ENCODE measurements at places on chromosomes 12 and 14.

DNA sequence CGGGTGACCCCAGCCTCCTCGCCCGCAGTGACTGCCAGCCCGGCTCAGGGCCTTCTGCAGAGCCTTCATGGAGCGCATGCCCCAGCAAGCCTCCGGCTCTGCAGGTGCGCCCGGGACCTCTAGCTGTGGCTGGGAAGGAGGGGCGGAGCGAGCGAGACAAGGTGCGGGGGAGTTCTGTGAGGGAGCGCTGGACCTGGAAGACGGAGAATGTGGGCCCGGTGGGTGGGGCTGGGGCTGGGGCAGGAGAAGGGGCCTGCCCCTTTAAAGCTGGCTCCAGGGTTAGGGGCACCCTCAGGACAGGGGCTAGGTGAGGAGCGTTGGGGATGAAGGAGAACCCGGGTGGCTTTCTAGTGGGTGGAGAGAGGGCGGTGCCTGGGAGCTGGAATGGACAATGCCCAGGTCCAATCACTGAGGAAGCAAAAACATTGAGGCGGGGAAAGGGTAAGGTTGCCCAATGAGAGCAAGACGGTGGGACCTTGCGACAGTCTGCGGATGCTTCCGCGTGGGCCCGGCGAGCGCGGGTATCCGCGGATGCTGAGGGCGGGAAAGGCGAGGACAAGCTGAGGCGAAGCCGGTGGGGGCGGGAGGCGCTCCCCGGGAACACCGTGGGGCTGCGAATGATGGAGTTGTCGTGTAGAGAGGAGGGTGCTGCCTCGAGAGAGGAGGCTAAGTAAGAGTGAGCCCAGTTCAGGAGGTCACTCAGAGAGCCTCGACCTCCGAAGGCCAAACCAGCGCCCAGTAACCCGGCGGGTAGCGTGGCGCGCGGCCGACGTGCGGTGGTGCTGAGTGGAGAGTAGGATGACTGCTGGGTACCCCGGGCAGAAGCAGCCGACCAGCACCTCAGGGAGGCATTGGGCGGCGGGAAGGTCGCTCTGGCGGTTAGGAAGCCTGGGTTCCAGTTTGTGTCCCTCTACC lies at the start of gene GLS2:
GLS2 (minus strand) TSS at position 121 of the 915 bp plus-strand sequence; CDS start at position 78, 43 bp downstream.
- DNase-seq, result peak; percentile 59

GRCh38 chr12:125755512-125755911 lies 690.3 kb downstream of the AACS start:
- no peak for DNase-seq

- DNase-seq, result no peak
Measured at GRCh38 chr12:42524716-42525115, 64.8 kb downstream of the PRICKLE1 start.

- DNase-seq, result no peak
Measured at GRCh38 chr12:115227137-115227615, 543.2 kb upstream of the TBX3 start.

DNA sequence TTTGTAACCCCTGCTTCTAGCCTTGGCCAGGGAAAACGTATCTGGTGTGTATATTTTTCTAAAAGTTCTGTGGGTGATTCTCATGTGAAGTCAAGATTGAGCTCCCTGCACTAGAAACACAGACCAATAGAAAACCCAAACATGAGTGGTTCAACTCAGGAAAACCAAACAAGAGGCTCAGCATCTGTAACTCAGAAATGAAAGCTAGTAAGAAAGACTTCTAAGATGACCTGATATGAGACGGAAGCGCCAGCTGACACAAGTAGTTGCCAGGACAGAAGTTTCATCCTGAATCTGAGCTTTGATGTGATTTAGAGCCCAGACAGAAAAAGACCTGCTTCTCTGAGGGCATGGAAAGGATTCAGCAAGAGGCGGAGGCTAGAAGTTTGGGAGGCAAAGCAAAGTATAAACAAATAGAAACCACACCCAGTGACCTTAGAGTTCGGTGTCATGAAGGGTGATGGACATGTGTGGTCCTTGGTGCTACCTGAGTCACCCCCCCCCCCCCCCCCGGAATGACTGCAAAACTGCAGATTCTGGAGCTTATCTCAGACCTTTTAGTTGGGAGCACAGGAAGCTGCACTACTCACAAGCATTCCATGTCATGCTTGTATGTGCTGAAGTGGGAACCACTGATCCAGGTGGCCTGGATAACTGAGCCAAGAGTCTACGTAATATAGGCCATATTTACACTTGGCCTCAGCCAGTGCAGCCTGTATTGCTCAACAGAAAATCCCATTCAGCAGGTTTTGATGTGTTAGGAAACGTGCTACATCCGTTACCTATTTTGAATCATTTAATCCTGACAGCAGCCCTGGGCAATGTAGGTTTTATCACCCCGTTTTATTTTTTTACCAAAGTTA lies 191.3 kb downstream of the ANO6 start:
- no peak for DNase-seq

DNA sequence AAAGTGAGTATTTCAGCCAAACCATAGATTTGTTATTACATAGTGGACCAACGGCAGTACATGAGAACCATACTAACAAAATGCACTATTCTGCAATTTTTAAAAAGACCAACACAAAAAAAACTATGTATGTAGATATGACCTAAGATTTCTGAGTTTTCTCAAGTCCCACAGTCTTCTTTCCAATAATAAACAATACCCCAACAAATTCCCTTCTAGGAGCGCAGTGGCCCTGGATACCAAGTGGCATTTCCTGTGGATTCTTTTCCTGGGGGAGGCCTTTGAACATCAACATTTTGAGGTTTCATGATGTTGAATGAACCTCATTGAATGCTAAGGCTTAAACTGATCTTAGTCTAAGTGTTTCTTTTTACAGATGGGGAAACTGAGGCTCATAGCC lies 210.5 kb downstream of the BCAT1 start:
- DNase-seq, result no peak

GRCh38 chr12:104143918-104144317 lies 5.9 kb upstream of the NFYB start:
- DNase-seq, result no peak

GRCh38 chr14:66152747-66153146 lies 333.4 kb upstream of the CCDC196 start:
- peak; percentile 41 for DNase-seq

DNA sequence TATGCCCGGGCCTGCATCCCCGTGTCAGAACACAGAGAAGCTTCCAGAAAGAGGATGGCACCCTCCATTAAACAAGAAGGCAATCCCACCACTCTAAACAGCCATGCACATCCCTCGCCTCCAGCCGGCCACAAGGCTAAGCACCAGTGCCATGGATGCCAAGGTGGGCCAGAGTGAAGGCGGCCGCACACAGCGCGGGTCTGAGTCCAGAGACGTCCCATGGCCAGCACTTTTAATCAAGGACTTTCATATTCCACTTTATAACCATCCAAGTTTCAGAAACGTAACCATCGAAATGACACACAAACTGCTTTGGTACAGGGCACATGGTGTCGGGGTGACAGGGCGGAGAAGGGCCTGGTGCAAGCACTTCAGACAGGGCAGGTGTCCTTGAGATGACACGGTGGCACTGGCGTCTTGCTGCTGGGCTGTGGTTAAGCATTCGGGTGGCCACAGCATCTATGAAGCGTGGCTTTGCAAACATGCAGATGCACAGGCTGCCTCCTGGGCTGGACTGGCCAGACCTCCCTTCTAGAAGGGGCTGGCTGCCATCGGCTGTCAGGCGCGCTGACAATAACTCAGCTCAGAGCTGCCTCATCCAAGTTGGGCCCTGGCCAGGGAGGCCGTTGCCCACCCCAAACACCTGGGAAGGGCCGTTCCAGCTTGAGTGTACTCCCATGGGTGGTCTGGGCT lies 117.2 kb downstream of the RFLNA start:
- DNase-seq, result no peak

GRCh38 chr12:107600581-107601144 lies 84.9 kb upstream of the PWP1 start:
- DNase-seq, result no peak

GRCh38 chr12:65602610-65603295 lies 221.5 kb upstream of the HMGA2 start:
- peak; percentile 80 for DNase-seq

DNA sequence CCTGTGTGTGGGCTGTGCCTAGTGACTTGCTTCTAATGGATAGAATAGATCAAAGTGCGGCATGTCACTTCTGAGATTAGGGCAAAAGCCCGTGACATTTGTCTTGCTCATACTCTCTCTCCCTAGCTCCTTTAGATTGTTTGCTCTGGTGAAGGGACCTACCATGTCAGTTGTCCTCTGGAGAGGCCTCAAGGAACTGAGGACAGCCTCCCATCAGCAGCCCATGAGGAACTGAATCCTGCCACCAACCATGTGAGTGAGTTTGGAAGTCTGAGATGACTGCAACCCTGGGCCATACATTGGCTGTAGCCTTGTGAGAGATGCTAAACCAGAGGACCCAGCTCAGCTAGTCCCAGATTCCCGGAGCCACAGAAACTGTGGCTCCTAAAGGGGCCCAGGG lies 101.6 kb upstream of the ESRRB start:
- no peak for DNase-seq

DNA sequence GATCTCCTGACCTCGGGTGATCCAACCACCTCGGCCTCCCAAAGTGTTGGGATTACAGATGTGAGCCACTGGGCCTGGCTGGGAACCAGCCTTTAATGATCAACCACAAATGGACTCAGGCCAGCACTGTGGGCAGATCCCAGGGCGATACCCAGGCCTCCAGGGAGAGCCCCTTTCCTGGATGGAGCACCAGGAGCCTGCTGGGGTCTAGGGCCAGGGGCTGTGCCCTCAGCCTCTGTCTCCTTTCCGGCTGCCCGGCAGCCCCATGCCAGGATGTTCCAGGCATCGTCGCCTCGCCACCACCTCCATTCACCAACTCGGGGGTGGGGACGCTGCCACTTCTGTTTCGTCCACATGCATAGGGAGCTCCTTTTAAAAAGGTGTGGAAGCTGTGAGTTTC lies 2.3 kb downstream of the ADGRD1 start:
- no peak for DNase-seq

GRCh38 chr12:116931665-116932064 lies 20.9 kb downstream of the FBXW8 start:
- DNase-seq, result no peak

DNA sequence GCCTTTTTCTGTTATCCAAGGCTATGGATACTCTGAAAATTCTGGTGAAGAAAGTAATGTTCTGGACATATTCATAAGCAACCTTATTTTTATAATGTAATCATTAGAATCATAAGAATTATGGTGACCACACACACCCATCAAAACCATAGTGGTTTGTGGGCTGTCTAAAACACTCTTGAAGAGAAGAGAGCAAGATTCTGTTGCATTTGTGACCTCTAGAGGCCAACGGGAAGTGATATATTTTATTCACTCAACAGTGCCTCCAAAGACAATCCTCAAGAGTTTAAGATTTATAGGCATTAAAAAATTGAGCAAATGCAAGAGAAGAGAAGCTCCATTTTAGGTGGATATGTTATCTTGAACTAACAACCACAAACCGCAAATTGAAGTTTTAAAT lies 68.5 kb upstream of the LGR5 start:
- no peak for DNase-seq

DNA sequence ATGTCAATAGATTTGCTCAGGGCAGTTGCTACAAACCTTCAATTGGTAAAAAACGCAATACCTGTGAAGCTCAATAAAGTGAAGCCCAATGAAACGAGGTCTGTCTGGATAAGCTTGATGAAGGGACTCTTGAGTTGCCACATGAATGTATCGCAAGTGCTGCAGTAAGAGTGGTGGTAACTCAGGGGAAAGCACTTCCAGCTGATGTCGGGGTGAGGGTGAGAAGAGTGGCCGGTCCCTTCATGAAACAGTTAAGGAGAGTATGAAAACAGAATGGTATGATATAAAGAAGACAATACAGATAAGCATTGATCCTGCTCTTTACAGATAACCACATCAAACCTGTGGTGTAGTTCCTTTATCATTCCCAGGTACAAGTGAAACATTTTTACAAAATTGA lies 83.4 kb upstream of the EVL start:
- no peak for DNase-seq

GRCh38 chr12:10719482-10719881 lies 3.6 kb downstream of the YBX3 start:
- DNase-seq, result no peak

GRCh38 chr14:103329401-103330347 lies 4.4 kb upstream of the EIF5 start:
- DNase-seq, result peak; percentile 28

DNA sequence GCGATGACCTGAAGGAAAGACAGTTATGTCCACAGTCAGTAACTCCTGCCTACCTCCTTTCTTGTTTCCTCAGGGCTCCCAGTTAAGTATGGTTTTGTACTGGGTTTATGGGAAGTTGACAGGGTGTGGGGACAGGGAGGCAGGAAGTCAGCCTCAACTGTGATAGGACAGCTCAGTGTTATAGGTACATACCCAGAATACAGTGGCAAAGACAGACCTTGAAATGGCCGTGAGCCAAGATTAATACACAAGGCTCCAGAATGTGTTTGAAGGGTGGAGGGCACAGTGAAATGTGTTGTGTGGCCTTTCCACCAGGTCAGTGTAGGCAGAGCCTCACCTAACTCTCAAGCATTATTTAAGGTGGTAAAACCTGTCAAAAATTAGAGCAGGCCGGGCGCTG lies 4.6 kb upstream of the BIN2 start:
- no peak for DNase-seq

DNA sequence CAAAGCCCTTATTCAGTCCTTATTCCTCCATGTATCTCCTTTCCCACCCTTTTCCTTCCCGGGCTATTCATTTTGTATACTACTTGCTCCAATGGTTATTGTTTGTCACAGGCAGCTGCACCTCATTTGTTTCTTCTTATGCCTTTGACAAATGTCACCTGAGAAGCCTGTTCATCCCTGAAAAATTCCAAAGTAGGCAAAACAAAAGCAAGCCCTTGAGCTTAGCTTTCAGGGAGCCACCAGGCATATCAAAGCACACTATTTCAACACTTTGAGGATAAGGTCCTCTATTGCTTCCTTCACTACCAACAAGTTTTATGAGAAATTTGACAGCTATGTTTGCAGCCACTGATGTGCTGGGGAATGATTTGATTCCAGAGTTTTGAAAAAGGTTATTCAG lies 738.7 kb upstream of the LMO3 start:
- DNase-seq, result no peak

DNA sequence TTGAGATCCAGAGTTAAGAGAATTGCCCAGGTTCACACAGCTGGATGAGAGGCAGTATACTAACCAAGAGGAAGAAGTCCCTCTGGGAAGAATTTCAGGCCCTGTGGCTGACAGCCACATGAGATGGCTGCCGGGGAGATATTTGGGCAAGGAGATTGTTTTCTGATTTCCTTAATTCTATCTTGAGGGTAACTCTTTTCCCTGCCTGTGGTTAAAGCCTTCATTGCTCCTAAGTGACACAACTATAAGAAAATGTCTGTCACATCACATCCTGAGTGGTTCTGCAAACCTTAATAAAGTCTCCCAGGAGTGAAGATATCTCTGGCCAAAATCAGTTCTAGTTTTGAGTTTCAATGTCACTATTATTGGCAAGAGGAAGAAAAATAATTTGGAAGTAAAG lies 9.6 kb downstream of the ARHGDIB start:
- no peak for DNase-seq

DNA sequence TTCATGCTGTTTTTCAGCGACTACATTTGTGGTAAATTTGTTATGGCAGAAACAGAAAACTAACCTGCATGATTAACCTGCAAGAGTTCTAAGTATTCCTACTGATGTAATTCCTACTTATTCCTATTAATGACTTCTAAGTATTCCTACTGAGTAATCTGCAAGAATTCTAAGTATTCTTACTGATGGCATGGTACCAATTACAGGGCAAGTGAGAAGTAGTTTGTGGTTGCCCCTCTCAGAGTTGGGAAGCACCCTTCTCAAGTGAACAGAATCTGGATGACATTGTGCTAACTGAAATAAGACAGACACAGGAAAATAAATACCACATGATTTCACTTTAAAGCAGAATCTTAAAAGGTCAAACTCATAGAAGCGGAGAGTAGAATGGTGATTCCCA lies 100.9 kb upstream of the CPNE8 start:
- DNase-seq, result no peak
